ENCODE measurements at places on chromosomes 2 and 18.

- no peak for DNase-seq
Observed at GRCh38 chr2:100616841-100617390, 54.1 kb downstream of the PDCL3 start.

GRCh38 chr2:11630855-11631254 lies 39.1 kb downstream of the NTSR2 start:
- DNase-seq = no peak

DNA sequence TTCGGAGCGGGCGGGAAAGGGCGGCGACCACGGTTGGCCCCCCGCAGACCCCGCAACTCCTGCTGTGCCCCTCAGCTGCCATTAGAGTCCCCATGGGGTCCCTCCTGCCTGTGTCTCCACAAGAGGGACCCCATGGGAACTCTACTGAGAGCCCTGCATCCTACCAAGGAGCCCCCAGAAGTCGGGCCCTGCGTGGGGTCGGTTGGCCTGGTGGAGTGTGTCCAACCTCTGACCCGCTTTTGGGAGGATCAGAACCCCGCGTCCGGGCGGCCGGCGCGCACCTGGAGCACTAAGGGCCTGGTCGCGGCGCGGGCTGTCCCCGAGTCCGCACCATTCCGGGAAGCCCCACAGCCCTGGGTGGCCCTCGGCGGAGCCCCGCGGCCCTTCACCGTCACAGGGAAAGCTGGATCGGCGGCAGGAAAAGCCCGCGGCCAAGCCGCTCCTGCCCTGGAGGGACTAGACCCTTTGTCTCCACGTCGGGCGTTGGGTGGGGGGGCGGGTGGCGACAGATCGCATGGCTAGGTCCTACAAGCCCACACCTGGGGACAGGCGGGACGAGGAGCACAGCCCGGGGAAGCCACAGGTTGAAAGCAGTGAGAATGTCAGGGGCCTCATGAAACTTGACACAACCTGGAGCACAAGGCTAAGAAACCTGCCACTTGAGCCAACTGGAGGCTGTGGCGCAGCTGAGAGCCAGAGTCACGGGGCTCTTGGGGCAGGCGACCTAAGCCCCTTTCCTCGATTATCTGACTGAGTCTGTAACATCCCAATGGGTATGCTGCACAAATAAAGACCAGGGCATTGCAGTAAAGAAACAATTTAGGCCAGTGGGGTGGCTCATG lies 11.2 kb upstream of the CXXC1 start:
- DNase-seq = no peak

- DNase-seq = no peak
Observed at GRCh38 chr18:1599196-1599595, 694.5 kb downstream of the ADCYAP1 start.

GRCh38 chr18:35507192-35507591 lies 9.4 kb upstream of the INO80C start:
- no peak for DNase-seq

GRCh38 chr18:30970196-30970816 lies 72.2 kb downstream of the DSC3 start:
- DNase-seq = no peak

DNA sequence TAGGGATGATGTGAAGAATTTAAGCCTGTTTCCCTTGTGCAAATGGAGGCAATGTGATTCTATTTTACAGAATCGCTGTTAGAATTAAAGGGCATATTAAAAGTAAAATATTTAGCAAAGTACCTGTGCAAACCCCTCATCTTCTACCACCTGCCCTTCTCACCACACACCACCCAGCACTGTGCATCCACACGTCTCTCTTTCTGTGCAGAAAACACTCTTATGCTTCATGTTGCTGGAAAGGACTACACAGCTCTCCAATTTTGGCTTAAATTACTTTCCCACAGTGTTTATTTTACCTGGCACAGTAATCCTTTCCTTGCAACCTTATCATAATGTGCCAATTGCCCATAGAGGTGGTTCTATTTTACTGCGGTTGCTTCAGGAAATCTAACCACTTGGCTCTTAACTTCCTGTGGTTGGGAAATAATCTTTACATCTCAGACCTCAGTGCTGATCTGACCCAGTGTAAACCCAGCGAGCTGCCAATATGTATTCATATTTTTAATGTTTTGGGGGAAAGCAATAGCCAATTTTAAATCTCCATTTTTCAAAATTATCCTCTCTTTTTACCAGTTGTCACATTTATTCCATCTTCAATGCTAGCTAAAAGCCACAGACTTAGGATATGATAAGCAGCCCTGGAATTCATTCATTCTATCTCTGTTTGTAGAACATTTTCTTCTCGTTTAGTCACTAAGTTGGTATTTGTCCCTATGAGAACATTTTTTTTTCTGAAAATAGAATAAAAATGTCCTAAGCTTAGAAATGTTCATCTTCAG lies 250.9 kb downstream of the DSEL start:
- no peak for DNase-seq

GRCh38 chr18:24198461-24198860 lies 59.6 kb downstream of the CABYR start:
- no peak for DNase-seq

DNA sequence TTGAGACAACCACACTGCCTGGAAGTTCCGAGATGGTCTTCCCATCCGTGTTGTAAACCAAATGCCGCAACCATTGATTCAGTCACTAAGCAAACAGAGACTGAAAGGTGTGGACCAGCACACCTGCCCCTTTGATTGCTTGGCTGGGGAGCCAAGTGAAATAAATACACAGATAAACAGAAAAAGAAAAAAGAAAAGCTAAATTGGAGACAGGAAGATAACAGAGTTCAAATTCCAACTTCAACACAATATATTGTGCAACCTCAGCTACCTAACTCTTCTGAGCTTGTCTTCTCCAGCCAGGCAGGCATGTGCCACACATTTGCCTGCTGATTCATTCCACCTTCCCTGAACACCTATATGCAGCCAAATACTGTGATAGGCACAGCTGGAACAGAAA lies 110.9 kb downstream of the PID1 start:
- DNase-seq = no peak

- no peak for DNase-seq
Observed at GRCh38 chr2:199679883-199680282, 171.1 kb downstream of the FTCDNL1 start.

DNA sequence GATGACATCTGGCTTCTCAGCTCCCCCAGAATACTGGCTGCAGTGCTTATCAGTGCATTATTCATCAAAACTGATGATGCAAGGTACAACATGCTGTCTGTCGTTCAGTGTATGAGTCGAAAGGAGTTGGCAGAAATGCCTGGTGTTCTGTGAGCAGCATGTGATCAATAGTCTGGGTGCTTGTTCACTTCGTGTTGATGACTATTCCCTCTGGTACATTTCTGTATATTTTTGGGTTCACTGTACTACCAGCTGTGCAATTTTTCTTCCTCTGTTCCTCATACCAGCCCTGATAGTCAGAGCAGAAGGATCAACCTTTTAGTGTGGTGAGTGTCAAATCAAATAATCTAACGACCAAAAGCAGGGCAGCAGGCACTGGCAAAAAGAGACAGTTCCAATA lies 59.0 kb upstream of the KLHL14 start:
- no peak for DNase-seq

DNA sequence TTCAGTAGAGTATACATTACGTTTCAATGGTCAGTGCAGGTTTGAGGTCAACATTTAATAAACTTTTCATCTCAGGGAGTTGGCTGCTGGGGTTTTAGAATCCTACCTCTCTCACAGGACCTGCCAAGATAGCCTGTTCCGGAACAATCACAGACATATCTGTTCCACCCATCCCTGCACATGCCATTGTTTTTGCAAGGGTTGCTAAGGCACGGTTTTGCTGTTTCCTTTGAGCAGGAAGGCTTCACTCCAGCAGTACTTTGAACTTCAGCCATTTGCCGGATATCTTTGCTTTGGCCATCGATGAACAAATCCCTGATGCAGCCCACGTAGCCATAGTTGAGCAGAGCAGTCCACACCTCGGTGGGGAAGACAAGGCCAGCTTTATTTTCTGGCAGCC lies 493.8 kb downstream of the NRXN1 start:
- no peak for DNase-seq

DNA sequence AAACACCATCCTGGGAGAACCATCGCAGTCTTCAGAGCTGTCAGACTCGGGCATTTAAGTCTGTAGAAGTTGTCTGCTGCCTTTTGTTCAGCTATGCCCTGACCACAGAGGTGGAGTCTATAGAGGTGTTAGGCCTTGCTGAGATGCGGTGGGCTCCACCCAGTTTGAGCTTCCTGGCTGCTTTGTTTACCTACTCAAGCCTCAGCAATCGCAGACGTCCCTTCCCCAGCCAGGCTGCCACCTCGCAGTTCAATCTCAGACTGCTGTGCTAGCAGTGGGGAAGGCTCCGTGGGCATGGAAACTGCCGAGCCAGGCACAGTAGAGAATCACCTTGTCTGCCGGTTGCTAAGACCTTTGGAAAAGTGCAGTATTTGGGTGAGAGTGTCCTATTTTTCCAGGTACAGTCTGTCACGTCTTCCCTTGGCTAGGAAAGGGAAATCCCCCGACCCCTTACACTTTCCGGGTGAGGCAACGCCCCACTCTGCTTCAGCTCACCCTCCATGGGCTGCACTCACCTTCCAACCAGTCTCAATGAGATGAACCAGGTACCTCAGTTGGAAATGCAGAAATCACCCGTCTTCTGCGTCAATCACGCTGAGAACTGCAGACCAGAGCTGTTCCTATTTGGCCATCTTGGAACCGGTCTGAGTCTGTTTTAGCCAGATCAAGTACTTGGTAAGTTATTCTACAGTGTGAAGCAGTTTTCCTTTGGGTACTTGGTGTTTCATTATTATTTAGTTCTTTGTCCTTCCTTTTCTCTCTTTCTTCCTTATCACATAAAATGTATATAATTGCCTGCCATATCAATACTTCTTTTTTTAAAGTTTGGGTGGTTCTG lies 71.5 kb downstream of the CDC42EP3 start:
- no peak for DNase-seq

DNA sequence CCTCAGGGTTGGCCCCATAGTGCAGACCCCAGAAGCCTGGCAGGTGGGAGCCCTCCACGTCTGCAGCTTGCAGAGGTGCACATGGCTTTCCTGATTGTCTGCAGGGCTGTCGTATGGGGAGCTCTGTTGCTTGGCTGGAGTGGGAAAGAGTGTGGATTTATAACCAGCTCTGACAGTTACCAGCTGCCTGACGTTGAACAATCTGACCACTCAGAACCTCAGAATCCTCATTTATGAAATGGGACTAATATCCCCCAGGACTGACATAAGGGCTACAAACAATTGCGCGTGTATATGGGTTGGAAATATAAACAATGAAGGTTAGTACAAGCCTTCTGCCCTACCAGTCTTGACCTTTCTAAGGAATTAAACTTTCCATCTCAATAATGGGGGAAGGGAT lies 13.9 kb upstream of the PXDN start:
- DNase-seq = no peak

GRCh38 chr2:165544897-165545296 lies 75.4 kb downstream of the CSRNP3 start:
- DNase-seq = no peak

DNA sequence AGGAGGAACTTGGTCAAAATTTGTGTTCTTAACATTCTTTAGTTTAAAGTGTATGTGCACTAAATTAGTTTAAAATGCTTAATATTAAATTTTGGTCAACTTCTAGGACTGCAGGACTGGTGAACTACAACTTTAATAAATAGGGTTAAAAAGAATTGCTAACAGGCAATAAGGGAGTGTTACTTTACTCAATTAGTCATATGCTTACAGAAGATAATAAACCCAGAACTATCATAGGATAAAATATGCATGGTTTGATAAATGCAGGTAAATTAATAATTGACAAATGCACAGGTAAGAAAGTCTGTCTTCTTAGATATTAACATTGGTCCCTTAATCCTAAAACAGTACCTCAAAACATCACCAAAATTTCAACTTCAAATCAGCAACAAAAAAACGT lies 20.6 kb downstream of the FARSB start:
- DNase-seq = no peak

DNA sequence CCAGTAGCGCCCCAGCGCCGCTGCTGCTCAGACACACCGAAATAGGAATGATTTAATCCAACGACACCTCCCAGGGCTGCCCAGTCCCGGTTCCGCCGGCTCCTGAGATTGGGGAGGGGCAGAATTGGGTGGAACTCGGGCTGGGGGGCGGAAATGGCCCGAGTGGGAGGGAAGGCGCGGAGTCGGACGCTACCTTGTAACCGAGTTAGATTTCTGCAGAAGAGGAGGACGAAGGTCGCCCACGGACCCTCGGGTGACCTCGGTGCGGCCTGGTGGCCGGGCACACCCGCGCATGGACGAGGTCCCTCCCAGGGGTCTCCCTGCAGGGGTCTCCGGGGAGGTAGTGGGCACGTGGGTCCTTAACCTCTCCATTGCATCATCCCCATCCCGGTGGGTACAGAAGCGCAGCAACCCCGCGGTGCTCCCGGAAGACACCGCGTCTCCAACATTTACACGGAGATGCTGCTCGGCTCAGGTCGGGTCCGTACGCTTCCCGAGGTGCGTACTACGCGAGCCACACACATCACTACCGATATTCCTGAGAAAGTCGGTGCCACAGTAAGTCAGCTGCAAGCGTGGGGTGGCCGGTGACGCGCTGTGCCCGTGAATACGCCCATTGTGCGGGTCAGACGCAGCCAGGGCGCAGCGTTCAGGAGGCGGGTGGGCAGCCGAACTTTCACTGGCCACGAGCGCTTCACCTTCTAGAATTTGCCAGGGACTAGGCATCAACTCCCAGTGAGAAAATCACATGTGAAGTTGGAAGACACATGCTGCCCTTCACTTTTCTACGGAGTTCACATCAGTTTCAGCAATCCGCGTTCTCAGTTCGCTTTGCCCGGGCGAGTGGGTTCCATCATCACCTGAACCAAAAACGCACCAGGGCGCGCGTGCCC lies 3.0 kb downstream of the ZNF516 start:
- no peak for DNase-seq

DNA sequence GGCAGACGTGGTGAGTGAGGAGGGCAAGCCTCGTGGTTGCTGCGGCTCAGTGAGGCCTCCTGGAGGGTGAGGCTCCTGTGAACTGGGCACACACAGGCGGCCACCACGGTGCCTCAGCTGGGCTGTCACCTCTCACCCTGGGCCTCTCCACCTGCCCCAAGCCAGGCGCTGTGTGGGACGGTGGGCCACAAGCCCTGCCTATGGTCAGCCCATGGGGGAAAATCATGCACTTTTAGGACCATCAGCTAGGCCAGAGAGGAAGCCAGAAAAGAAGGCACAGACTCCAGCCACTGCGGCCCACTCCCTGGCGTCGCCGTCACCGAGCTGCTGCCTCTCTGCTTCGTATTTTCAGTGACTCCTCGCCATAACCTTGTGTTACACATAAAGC lies 28.5 kb upstream of the HS6ST1 start:
- DNase-seq = no peak

DNA sequence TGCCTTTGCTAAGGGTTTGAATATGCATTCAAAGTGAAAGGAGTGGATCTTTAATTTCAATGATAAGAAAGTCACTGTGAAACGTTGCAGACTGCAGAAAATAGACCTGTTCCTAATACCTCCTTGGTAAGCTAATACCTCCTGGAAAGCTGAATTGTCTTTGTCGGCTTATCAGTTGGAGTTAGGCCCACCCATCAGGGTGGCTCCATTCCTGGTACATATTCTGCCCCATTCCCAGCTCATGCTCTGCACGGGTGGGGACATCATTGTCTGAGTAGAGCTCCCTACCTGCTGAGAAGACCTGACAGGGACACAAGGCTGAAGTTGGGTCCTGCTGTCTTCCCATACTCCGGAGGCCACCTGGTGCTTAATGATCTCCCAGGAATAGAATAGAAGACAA lies 203.3 kb downstream of the EN1 start:
- no peak for DNase-seq
